ENCODE measurements at places on chromosomes 13 and 19. TPM values are rescaled to one million over a fixed set of nuclear protein-coding genes. Genes with fewer than 3 reads are reported as not detected.

The NXNL1 gene
- not detected for total RNA-seq

The PRKCG gene
- 0.49 TPM for total RNA-seq

The KIR2DL3 gene
- not detected for total RNA-seq

The ZNF43 gene
- 4.7 TPM for total RNA-seq

The ZNF99 gene
- total RNA-seq, result not detected

The C19orf81 gene
- total RNA-seq, result not detected
